Right ventricle myocardium superior (tissue), 1 donor: ENCODE measurements at places on chromosomes 13 and 19. TPM values are rescaled to one million over a fixed set of nuclear protein-coding genes. Genes with fewer than 3 reads are reported as not detected.

The LENG9 gene
- 1.1 TPM for total RNA-seq

The SCN1B gene
- total RNA-seq: 48.2 TPM

The INSR gene
- 71.9 TPM for total RNA-seq

The CFD gene
- 477 TPM for total RNA-seq

The GARIN5A gene
- 2.0 TPM for total RNA-seq

The HSD17B14 gene
- total RNA-seq: 1.9 TPM

The PSG4 gene
- not detected for total RNA-seq

The SEMA6B gene
- 15.0 TPM for total RNA-seq

The PSG11 gene
- not detected for total RNA-seq

The GSX1 gene
- not detected for total RNA-seq

The POU4F1 gene
- not detected for total RNA-seq

The ZNF329 gene
- total RNA-seq: 6.5 TPM

The ZNF296 gene
- 0.32 TPM for total RNA-seq

The SLITRK6 gene
- total RNA-seq: 0.83 TPM

The PTH2 gene
- total RNA-seq: not detected

The CCDC194 gene
- not detected for total RNA-seq
